ENCODE measurements at places on chromosomes 3 and 15.

GRCh38 chr15:40290918-40291574 lies 8.2 kb upstream of the ANKRD63 start:
- no peak for DNase-seq

- DNase-seq = peak; percentile 29
Observed at GRCh38 chr3:59235634-59236012, 185.8 kb upstream of the CFAP20DC start.

- no peak for DNase-seq
Observed at GRCh38 chr15:42193383-42193782, 14.7 kb downstream of the VPS39 start.

DNA sequence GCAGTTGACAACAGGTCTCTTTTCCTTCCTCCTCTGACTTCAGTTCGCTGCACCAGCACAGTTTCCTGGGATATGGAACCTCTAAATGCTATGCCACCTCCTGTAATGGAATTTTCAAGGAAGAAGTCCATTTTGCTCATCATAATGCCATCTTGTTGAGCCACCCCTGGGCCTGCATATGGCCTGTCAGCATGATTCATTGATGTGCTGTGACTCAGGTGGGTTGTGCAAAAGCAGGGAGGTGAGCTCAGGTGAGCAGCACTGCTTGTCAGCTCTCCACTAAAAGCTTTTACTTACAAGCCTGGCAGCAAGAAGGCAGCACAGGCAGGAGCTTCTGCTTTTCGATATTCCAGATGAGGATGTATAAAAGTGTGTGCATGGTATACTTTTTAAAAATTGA lies 247.1 kb upstream of the LMCD1 start:
- no peak for DNase-seq

- no peak for DNase-seq
Observed at GRCh38 chr3:188243124-188243795, 89.3 kb downstream of the LPP start.

DNA sequence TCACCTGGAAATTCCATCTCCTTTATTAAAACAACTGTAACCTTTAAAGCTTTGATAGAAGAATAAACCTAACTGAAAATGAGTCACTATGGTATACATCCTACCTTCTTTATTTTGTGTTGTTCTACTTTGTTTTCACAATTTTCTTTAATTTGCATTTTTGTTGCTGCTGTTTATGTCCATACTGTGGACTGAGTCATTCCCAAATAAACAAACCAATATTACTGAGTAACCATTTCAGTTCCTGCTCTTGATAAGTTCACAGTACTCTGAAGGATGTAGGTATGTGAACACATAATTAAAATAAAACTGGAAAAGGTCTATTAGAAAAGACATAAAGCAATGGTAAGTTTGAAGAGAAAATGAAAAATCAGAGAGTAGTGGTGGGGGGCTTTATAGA lies 528.5 kb upstream of the GOLIM4 start:
- no peak for DNase-seq

DNA sequence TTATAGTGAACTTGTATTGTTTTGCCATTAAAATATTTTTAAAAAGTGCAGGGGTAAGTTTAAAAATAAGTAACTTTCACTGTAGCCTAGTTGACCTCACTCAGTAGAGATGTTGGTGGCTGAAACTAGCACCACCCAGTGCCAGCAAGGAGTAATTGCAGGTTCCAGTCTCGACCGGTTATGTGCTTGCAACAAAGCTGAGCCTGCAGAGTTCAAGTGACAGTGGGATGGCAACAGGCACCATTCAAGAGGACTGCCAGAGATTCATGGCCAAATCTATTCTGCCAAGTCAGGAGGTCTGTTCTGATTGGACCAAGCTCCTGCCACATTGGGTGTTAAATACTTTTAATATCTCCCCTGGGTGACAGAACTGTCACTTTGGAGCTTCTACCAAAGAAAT lies 2.7 kb downstream of the ADAMTS7 start:
- DNase-seq = no peak

GRCh38 chr15:33608714-33609113 lies 297.9 kb downstream of the RYR3 start:
- no peak for DNase-seq

DNA sequence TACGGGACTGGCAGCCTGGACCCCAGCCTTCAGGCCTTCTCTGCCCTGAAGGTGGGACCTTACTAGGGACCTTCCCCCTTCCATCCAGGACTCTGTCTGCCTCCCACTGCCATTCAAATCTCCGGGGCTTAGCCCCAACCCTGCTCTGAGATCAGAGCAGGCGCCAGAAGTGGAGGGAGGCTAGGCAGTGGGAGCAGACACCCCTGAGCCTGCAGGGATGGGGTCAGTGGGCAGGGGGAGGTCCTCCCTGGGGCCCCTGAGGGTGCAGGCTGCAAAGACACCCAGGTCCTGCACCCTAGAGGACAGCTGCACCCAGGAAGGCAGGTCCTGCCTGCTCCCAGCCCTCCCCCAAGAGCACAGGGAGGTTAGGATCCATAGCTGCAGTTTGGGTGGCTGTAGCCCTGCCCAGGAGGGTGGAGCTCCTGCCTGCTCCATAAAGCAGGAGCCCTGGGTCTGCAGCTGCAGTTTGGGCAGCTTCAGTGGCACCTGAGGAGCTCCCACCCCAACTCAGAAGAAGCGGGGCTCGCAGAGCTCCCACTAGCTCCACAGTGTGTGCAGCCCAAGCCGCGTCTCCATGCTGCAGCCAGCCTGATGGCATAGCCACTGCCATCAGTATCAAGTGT lies 8.1 kb upstream of the POC1A start:
- DNase-seq = no peak

- no peak for DNase-seq
Observed at GRCh38 chr3:123169492-123169929, 32.2 kb upstream of the SEC22A start.

DNA sequence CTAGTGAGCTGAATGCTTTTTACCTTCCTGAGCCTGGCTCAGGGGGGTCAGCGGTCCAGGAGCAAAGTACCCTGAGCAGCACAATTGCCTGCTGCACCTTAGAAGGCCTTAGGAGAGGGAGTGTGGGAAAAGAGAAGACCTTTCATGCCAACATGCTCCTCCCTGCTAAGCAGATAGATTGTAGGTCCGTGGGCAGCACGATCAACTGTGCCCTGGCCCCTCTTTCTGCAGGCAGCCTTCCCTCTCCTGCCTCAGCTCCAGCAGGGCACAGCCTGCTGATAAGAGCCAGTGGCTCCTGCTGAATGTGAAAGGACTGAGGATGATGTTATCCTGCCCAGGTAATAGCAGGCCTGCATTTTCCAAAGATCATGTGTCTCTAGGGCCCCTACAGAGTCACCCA lies 4.1 kb downstream of the CORO2B start:
- DNase-seq = no peak

DNA sequence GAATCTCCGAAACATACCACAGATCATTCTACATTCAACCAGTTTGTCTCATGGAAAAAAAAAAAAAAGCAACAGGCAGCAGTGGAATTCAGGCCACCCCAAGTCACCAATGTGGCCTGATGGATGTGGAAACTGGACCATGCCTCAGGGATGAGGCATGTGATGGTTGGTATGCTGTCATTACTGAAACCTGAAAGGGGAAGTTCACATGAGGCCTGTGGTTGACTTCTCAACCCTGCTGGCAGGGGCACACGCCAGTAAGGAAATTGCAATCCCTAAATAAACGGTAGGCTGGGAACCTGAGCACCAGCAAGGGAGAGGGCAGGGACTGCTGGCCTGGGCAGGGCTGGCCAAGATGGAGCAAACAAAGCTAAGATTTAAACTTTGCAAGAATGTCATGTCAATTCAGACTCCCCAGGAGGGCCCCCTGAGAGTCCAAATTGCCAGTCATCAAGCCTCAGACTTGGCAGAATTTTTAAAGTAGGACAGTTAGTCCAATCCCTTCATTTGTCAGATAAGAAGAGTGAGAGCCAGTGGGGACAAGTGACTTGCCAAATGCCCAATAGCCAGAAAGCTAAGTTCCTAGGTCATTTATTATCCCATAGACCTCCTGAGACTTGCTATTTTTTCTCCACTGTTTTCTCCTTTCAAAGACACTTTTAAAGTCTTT lies 310.4 kb downstream of the ERC2 start:
- DNase-seq = no peak

- peak; percentile 74 for DNase-seq
Observed at GRCh38 chr3:14947100-14947885, at the start of gene NR2C2. Gene NR2C2 (plus strand): TSS chr3:14947583. CDS start chr3:15003915, 56,332 bp downstream.

DNA sequence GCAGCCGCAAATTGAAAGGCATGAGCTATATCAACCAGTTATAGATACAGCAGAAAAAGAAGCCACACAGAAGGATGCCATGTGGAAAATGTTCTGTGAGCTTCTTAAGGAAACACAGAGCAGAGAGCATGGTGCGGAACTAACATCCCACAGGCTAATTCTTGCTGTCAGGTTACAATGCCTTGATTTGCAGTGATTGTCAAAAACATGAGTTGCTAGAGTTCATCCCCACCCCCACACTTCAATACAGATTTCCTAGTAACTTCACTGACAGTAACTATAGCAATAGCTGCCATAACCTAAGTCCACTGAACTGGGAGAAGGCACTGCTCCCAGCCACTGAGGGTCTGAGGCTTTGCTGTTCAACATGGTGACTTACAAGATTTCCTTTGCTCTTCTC lies 821.6 kb downstream of the SQOR start:
- DNase-seq = no peak

DNA sequence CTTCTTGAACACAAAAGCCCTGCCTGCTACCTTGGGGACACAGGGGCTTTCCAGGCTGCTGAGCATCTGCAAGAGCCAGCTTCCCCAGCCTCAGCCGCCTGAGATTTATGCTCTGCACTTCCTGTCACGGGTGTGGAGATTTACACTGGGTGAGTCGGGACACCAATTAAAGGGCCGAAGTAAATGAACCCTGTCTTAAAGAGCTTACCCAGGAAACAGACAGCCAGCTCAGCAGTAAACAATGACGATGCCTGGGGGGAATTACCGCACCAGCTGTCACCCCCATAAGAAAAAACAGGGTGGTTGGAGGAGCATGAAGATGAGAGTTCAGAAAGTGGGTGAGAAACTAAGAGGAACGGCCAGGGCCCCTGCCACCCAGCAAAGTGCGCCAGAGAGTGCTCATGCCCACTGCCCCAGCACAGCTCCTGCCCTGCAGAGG lies 37.5 kb upstream of the IQSEC1 start:
- peak; percentile 35 for DNase-seq
